Nephron progenitor cell (in vitro differentiated cells): ENCODE measurements at places on chromosomes 1 and 21.
A peak's percentile ranks its signal among the peaks of the same experiment; 100 is the strongest.

DNA sequence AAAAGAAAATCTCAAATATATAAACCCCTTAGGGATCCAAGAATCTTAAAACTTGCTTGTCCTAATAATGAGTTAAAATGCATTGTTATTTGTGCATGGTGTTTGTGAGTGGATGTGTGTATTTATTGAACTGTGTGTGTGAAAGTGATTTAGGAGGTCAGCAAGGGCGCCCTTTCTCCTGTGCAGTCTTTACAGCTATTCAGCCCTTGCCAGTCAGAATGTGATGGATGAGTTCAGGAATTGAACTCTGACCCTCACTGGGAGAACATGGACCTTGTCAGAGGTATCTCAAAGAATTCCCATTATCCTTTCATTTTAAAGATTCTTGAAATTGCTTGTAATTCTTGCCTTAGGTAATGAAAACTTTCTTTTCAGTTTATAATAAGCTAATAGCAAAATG is 493.0 kb upstream of the ADGRL4 start:
- peak overlapping the region; percentile 14 for H3K27ac ChIP-seq
- H3K27me3 ChIP-seq, result peaks cover 7% of the 10 kb centered on the region
- H3K36me3 ChIP-seq, result no peaks in the 10 kb centered on the region
- H3K4me1 ChIP-seq, result peaks cover 35% of the 10 kb centered on the region
- peak overlapping the region; percentile 26 for H3K4me3 ChIP-seq
- peak; percentile 74 for DNase-seq

DNA sequence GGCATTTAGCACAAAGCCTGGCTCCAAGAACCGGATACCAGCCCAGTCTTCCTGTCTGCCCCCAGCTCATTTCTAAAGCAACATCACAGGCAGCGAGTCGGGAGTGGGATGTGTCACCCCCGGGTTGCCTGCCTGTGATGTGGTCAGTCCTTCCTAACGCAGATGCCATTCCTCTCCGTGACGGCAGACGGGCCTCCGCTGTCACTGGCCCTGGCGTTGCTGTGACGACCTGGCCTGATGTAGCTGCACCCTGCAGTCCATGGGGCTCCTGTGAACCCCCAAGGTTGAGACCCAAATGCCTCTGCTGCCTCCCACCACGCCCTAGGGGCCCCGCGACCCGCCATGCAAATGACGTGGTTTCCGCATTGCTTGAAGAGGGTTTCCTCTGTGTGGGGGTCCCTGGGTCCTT is 12.3 kb downstream of the TNFRSF1B start:
- H3K36me3 ChIP-seq, result no peaks in the 10 kb centered on the region
- no peak overlapping the region for H3K4me3 ChIP-seq
- H3K27me3 ChIP-seq, result peaks cover 8% of the 10 kb centered on the region
- DNase-seq, result no peak

GRCh38 chr1:167964646-167965045 is 27.8 kb upstream of the MPC2 start:
- H3K36me3 ChIP-seq, result peaks cover 75% of the 10 kb centered on the region
- no peak overlapping the region for H3K27ac ChIP-seq
- H3K27me3 ChIP-seq, result no peaks in the 10 kb centered on the region
- no peak for DNase-seq
- no peak overlapping the region for H3K4me3 ChIP-seq
- no peaks in the 10 kb centered on the region for H3K4me1 ChIP-seq

DNA sequence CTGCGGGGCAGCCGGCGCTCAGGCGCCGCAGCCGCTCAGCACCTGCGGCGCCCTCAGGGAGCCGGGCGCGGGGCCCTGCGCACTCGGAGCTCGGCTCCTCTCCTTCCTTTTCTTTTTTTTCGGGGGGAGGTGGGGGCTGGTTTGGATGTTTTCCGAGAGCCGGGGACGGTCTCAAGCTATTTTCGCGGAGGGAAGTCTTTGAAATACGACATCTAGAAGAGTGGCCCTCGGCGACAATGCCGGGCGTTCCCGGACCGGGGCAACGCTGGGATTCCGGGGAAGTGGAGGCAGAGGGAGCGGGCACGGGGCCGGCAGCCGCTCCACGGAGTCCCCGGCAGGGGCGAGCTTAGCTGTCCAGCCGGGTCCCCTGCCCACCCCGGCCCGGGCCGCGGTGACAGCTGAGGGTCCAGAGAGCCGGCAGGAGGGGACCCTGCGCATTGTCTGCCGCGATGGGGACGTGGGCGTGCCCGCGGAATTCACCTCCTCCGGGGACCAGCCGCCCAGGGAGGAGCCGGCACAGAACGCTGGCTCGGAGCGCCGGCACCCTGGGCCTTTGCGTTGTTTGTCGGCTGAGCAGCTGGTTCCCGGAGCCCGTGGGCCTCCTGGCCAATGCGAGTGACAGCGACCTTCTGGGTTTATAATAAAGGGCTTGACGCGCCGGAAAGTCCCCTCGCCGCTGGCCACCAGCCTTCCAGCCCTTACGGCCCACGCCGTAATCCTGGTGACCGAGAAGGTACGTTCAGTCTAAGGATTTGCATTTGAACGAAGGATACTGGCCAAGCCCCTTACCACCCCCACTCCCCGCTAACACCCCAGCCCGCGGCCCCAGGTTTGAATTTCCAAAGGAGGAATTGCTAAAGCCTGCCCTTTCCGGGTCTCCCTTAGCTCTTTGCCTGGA is 582 bp downstream of the SLC37A1 start:
- H3K4me1 ChIP-seq, result peaks cover 64% of the 10 kb centered on the region
- no peaks in the 10 kb centered on the region for H3K36me3 ChIP-seq
- DNase-seq, result peak; percentile 60
- H3K27ac ChIP-seq, result no peak overlapping the region
- H3K27me3 ChIP-seq, result peaks cover 45% of the 10 kb centered on the region

DNA sequence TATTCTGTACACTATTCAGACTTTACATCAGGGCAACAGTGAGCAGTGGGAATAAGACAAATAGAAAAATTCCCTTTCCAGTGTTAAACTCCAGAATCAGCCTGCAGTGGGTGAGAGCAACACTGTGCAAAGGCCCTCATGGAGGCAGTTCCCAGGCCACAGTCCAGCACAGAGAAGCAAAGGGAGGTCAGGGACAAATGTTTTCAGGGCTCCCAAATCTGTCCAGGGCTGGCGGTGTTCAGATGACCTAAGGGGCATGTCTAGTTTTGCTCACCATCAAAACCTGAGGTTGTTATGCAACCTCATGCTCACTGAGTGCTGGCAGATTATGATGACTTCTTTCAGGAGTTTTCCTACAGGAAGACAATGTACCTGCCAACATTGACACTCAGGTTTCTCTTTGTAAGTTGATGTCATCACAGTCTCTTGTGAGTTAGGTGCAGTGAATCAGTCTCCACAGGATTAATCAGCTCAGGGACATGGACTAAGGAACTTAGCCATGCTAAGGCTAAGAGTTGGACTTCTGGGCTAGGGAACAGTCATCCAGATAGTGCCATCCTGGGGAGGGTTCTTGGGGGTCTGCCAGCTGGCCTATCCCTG is 3.6 kb upstream of the LCE5A start:
- no peak overlapping the region for H3K27ac ChIP-seq
- H3K4me3 ChIP-seq, result no peak overlapping the region
